ENCODE measurements at places on chromosomes 2 and 18. TPM values are rescaled to one million over a fixed set of nuclear protein-coding genes. Genes with fewer than 3 reads are reported as not detected.

GRCh38 chr18:32698153-32698552, 74.7 kb downstream of the KLHL14 start:
- no peak for DNase-seq

DNA sequence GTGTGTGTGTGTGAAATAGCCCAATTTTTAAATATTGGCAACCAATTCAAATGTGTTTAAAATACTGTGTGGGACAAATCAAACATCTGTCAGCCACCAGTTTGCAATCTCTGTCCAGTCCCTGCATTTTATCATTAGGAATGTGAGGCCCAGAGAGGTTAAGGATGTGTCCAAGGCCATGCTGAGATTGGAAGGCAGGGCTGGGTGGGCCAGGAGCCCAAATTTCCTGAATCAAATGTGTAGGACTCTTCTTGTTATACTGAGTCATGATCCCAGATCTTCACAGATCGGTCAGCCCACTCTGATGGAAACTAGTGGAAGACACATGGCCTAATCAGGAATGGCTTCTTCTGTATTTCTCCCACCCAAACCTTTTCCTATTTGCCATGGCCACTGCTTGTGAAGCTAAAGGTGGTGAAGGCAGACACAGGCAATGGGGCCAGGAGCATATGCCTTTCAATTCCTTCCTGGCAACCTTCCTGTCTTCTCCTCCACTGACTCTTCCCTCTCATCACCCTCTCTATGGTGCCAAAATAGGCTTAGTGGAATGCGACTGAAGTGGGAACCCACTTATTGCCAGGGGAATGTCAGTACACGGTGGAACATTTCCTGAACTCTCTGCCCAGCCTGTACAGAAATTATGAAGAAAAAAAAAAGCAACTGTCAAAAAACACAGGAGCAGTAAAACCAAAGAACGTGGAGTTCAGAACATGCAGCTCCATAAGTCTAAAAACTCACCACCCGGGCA, 35.5 kb downstream of the ZEB2 start:
- DNase-seq: no peak

- DNase-seq: peak; percentile 22
Observed at GRCh38 chr18:28127763-28128658, 48.9 kb downstream of the CDH2 start.

DNA sequence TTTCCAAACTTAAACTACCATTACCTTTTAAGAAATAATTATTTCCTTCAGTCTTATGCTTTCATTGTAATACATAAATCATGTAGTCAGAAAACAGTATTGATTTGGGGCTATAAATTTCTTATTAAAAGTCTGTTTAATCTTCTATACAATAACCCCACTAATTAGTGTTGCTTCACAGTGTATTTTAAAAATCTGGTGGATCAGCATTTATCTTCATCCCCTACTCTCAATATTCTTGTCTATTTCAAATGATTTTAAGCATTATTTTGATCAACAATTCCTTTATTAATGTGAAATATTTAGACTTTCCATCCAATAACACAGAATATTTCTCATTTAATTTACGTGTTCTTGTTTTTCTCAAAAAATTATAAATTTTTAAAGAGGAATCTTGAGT, 32.5 kb upstream of the SDC1 start:
- no peak for DNase-seq

GRCh38 chr2:196510246-196510645, 129.3 kb upstream of the CCDC150 start:
- no peak for DNase-seq

DNA sequence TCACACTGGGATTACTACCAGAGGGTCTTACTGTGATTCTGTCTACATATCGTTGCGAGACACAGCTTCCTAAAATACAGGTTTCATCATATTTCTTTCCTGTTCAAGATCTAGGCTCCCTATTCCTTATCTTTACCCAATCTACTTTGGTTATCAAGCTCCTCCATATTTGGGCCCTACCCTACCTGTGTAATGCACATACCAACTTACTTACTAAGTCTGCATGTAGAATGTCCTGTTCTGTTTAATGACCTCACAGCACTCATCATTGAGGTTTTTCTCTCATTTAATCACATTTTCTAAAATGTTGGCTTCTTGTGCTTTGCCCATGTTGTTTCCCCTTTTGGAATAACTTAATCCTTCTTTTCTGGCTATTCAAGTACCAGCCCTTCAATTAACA, 551.1 kb downstream of the ZEB2 start:
- DNase-seq: no peak

DNA sequence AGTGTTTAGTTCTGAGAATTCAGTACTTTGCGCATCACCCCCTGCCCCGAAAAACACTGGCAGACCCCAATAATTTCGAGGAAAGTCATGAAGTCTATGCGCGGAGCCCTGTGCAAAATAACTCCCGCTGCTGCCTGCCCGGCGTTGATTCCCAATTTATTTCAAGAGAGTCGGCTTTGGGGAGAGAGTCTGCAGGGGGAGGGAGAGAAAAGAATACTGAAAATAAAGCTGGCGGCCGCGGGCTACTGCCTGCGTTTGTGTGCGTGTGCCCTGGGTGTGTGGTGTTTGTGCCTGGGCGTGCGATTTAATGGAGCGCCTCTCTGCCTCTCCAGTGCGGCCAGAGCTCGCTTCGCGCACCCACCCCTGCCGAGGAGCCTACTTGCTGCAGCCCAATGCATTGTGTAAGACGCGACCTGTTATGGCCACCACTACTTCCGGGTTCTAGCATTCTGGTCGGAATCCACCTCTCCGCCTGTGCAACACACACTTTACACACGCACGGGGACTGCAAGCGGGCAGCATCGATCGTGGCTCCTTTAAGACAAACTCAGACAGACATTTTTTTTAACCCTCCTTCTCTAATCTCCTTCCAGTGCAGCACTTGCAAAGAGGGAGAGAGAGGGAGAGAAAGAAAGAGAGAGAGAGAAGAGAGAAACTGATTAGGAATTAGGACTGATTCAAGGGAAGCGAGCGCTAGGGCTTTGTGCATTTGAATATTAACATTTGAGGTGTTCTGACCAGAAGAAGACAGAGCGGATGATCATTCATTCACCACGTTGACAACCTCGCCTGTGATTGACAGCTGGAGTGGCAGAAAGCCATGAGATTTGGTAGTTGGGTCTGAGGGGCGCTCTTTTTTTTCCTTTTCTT, at the start of gene MEIS1:
Gene MEIS1 (plus strand): TSS at position 447 of the 870 bp plus-strand sequence. CDS start 732 bp downstream, outside the sequence.
- DNase-seq: peak; percentile 99

- DNase-seq: peak; percentile 44
Observed at GRCh38 chr2:157336137-157337010, 10.8 kb upstream of the ERMN start.

DNA sequence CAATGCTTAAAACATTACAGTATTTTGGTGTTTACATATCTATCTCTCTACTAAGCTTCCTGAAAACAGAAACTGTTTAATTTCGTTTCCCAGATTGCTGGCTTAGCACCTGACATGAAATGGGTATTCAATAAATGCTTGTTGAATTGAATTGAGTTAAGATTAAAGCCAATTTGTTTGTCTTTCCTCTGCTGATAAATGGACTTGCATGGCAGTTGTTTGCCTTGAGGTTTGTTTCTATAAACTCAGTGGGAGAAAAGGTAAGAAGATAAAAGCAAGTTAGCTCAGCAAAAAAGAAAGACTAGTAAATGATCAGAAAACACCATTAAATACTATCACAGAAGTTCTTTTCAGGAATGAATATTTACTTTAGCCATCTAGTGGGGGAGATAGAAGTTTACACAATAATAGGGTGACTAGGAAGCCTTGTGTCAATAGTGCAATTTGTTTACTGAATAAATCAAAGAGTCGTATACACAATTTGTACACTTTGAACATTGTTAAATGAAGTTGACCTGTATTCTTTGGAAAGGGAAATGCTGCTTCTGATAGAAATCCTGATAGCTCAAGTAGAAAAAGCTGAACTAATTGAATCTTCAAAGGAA, 754.5 kb upstream of the FAM98A start:
- no peak for DNase-seq

DNA sequence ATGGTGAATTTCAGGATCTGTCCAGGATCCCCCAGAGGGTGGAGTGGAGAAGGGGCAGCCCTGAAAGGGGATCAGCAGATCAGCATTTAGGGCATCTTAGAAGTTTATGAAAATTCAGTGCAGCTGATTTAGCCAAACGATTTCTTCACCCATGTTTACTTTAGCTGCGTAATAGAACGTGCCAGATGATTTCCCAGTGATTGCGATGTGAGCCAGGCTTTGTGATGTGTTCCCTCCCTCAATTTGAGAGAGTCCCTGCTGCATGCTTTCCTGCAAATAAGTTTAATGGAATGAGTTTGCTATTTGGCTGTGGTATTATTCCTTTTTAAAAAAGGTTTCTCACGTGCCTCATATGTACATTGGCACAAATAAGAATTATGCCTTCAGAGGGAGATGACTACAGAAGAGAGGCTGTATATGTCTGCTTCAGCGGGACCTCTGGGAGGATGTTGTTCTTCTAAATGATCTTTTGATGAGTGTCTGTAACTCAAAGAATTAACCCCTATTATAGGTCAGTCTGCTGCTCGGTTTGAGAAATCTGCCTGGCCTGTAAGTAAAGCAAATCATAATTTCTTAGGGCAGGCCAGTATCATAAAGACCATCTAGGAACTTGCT, 111.9 kb downstream of the MRO start:
- no peak for DNase-seq

DNA sequence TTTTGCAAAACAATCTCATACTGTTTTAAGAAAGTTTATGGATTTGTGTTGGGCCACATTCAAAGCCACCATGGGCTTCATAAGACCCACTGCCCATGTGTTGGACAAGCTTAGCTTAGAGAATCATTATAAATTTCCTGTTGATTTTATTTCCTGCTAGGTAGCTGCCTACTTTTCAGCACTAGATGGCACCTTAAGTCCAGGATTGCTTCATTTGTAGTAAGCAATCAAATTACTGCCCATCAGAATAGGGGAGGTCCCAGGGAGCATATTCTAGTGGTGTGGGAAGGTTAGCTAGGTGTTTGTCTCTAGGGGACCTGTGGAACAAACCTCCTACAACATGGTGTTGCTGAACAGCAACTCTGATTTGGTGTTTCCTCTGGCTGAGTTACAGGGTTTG, 11.0 kb upstream of the DCDC2C start:
- no peak for DNase-seq

- DNase-seq: no peak
Observed at GRCh38 chr2:160566717-160567116, 73.1 kb upstream of the RBMS1 start.

HOXD13 gene
- total RNA-seq: 1.2 TPM

- no peak for DNase-seq
Observed at GRCh38 chr2:52976143-52976949, 791.3 kb upstream of the CHAC2 start.

Measured in HFFc6 (cell line).